Activated naive CD8-positive, alpha-beta T cell treated with anti-CD3 and anti-CD28 coated beads for 36 hours (primary cell): ENCODE measurements at places on chromosomes 6 and 20. TPM values are rescaled to one million over a fixed set of nuclear protein-coding genes. Genes with fewer than 3 reads are reported as not detected.

GRCh38 chr6:94377835-94378234 lies 958.5 kb upstream of the EPHA7 start:
- no peak for DNase-seq
- no peak overlapping the region for H3K4me3 ChIP-seq
- H3K27me3 ChIP-seq: no peaks in the 10 kb centered on the region
- H3K36me3 ChIP-seq: no peaks in the 10 kb centered on the region
- H3K27ac ChIP-seq: no peak overlapping the region

DNA sequence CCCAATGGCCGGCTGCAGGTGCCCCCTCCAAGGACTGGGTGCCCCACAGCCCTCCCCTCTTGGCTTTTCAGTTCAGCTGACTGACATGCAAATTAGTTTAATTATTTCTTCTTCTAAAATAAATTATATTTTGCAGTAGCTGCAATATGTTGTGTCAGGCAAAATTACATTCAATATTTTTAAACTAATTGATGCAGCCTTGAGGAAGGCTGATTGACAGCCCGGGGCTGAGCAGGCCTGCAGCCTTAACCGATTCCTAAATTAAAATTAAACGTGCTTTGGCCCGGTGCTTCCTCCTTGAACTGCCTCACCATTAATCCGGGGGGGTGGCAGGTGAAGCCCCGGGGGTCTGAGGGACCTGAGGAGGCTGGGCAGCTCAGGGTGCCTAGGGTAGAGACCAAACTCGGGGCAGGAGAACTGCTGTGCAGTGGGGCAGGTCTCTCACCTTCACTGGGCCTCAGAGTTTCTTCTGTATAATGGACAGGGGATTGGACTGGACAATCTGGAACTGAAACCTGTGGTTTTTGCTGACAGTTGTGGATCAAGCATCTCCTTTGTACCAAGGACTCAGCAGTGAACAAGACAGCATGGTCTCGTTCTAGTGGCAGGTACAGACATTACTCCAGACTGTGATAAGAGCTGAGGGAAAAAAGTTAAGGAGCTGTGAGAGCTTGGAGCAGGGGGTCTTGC lies 72.5 kb downstream of the CD40 start:
- DNase-seq: no peak
- H3K4me1 ChIP-seq: no peaks in the 10 kb centered on the region
- H3K27ac ChIP-seq: no peak overlapping the region
- no peaks in the 10 kb centered on the region for H3K36me3 ChIP-seq

- no peaks in the 10 kb centered on the region for H3K27me3 ChIP-seq
- no peak overlapping the region for H3K4me3 ChIP-seq
- peaks cover 10% of the 10 kb centered on the region for H3K36me3 ChIP-seq
- DNase-seq: no peak
- H3K27ac ChIP-seq: no peak overlapping the region
- no peaks in the 10 kb centered on the region for H3K4me1 ChIP-seq
Measured at GRCh38 chr20:45951925-45952834, 17.7 kb downstream of the PCIF1 start.

GRCh38 chr6:38593409-38593808 lies 46.3 kb downstream of the BTBD9 start:
- DNase-seq: no peak
- no peaks in the 10 kb centered on the region for H3K27me3 ChIP-seq
- no peak overlapping the region for H3K4me3 ChIP-seq
- H3K36me3 ChIP-seq: peaks cover 3% of the 10 kb centered on the region
- peak overlapping the region; percentile 85 for H3K27ac ChIP-seq
- peaks cover 7% of the 10 kb centered on the region for H3K4me1 ChIP-seq

DNA sequence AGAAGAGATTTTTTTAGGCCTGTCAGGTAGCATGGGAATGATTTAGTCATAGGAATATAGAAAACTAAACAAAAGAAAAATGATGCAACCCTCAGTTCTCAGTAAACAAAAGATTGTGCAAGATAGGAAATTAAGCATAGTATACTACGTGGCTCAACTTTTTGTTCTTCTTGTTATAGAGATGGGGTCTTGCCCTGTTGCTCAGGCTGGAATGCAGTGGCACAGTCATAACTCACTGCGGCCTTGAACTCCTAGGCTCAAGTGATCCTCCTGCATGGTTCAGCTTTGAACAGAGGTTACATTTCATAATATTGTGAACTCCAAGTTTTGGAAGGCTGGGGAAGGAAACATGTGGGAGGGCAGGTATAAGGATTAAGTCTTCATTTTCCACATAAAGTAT lies 28.5 kb downstream of the SLX4IP start:
- no peak overlapping the region for H3K4me3 ChIP-seq
- H3K4me1 ChIP-seq: peaks cover 10% of the 10 kb centered on the region
- DNase-seq: no peak

DNA sequence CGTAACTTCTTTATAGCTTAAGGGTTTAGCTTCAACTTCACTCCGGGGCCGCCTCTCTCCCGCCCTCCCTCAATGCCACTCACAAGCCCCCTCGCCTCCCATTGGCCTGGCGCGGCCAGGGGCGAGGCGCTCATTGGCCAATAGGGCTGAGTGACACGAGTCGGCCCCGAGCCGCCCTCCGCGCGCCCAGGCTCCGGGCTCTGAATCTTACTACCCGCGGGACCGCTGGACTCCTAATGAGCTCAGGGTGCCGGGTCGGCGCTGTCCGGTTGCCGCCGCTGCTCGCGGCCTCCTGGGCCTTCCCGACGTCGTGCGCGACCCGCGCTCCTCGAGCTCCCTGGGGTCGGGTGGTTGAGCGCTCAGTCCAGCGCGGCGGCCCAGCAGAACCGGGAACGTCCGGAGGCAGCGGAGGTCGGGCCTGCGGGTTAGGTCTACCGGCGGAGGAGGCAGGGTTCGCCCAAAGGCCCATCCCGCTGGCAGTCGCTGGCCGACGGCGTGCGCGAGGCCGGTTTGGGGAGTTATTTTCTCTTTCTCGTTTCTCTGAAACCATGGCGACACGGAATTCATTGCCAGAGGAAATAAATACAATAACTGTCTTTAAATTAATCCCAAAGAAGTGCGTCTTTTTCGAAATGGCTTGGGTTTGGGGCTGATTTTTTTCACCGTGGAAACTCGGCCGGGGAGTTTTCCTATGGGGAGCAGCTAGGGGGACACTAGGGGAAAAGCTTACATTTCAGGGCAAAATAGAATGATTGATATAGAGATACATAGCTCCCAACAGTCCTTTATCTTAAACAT lies at the start of gene SIM1:
Gene SIM1, minus strand, starts transcription at position 19 of the 798 bp plus-strand sequence. CDS start 1,453 bp downstream, outside the sequence.
- H3K4me3 ChIP-seq: peak within 1 kb of the TSS; percentile 29
- peaks cover 14% of the 10 kb centered on the region for H3K36me3 ChIP-seq
- H3K27ac ChIP-seq: peak within 1 kb of the TSS; percentile 25

DNA sequence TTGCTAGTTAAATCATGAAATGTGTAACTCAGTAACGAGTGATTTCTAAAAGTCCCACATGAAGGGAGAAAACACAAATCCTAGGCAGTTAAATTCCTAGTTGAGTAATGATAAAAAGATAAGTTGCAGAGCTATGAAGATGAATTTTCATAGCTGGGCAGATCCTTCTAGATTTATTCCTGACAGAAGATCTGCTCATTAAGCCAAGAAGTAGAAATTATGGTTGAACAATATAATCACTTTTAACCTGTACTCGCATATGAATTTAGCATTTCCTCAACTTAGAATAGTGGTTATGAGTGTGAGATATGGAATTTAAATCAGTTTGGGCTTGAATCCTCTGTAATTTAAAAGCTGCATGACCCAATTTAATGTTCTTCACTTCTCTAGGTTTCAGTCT lies 359.2 kb upstream of the HSF2 start:
- no peak overlapping the region for H3K4me3 ChIP-seq
- no peaks in the 10 kb centered on the region for H3K36me3 ChIP-seq
- peaks cover 16% of the 10 kb centered on the region for H3K4me1 ChIP-seq
- H3K27ac ChIP-seq: no peak overlapping the region

DNA sequence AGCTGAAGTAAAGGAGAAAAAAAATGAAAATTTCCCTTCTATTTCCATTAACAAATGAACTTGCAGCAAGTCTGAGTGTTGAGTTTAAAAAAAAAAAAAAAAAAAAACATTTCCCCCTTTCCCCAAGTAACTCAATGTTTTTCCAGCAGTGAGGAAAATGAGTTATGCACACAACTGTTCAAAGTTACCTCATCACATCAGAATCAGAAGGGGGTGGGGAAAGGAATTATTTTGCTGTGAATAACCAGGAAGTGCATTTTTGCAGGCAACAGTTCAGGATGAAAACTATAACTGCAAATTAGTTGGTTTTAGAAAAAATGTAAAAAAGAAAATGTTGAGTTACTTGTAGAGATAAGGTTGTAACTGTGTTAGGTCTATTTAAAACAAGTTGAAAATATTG lies 568.9 kb upstream of the CITED2 start:
- no peak for DNase-seq
- peaks cover 5% of the 10 kb centered on the region for H3K4me1 ChIP-seq
- H3K27me3 ChIP-seq: peaks cover 12% of the 10 kb centered on the region
- no peak overlapping the region for H3K4me3 ChIP-seq
- no peaks in the 10 kb centered on the region for H3K36me3 ChIP-seq

DNA sequence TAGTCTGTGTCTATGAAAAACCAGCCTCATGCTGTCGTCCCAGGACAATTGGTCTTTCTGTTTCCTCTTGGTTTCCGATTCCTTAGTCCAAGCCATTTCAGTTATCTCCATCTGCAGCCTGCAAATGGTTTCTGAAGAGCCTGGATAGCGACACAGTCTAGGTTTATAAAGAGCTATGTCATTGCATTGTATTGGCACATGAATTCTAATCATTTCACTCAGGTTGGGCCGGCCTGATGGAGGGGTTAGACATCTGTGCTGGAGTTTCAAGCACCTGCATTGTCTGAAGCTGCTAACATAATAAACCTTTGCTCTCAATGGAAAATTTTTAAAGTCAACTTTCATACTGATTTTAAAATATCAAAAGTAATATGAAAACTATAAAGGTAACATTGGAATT lies 232.6 kb upstream of the MAP3K7 start:
- DNase-seq: no peak
- H3K4me1 ChIP-seq: no peaks in the 10 kb centered on the region
- H3K27me3 ChIP-seq: peaks cover 9% of the 10 kb centered on the region
- H3K4me3 ChIP-seq: no peak overlapping the region
- no peak overlapping the region for H3K27ac ChIP-seq

GRCh38 chr6:138523347-138524210 lies 24.3 kb upstream of the NHSL1 start:
- DNase-seq: no peak
- no peak overlapping the region for H3K27ac ChIP-seq
- H3K4me1 ChIP-seq: peaks cover 6% of the 10 kb centered on the region
- H3K27me3 ChIP-seq: peaks cover 17% of the 10 kb centered on the region

DNA sequence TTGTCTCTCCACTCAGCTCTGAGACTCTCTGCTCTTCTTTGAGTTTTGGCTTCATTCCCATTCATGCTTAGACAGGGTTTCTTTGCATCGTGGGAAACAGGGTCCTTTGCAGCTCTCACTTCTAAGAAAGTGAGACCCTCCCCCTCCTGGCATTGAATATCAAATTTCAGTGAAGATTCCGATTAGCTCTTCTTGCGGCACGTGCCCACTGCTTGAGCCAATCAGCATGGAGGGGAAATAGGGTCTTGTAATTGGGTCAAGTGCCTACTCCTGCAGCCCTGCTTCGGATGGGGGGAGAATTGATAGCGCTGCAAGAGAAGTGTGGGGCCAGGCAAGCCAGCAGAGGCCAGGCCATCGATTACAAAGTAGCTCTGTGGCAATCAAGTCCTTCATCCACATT lies 69.6 kb downstream of the TFAP2C start:
- no peaks in the 10 kb centered on the region for H3K4me1 ChIP-seq
- H3K36me3 ChIP-seq: no peaks in the 10 kb centered on the region
- H3K27ac ChIP-seq: no peak overlapping the region
- H3K27me3 ChIP-seq: peaks cover 3% of the 10 kb centered on the region

DNA sequence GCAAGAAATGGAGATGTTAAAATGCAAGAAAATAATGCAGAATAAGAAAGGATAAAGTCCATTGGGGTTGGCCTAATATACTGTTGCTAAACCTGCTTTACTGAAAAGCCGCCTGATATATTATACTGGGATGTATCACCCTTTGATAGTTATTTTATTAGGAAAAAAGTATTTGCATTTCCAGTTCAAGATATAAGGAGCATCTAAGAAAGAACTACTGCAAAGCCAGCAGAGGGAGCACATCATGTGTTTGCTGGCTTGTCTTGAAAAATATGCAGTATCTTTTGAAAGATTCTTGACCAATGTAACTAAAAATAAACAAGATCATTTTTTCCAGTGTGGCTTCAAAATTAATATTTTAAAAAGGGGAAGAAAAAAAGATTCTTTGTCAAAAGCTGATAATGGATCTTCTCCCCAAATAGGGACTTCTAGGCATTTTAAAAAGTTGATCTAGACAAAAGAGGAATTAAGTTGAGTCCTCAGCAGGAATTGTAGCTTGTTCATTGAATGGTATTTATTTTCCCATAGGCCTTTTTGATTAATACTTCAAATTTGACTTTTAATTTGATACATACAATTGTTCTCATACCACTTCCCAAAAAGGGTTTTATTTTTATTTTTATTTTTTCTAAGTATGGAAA lies 214.9 kb downstream of the ZFAND3 start:
- no peaks in the 10 kb centered on the region for H3K27me3 ChIP-seq
- H3K4me3 ChIP-seq: no peak overlapping the region
- no peak overlapping the region for H3K27ac ChIP-seq

GRCh38 chr6:121857551-121857950 lies 422.1 kb downstream of the GJA1 start:
- H3K27ac ChIP-seq: no peak overlapping the region
- H3K27me3 ChIP-seq: peaks cover under 1% of the 10 kb centered on the region
- H3K4me1 ChIP-seq: no peaks in the 10 kb centered on the region

DNA sequence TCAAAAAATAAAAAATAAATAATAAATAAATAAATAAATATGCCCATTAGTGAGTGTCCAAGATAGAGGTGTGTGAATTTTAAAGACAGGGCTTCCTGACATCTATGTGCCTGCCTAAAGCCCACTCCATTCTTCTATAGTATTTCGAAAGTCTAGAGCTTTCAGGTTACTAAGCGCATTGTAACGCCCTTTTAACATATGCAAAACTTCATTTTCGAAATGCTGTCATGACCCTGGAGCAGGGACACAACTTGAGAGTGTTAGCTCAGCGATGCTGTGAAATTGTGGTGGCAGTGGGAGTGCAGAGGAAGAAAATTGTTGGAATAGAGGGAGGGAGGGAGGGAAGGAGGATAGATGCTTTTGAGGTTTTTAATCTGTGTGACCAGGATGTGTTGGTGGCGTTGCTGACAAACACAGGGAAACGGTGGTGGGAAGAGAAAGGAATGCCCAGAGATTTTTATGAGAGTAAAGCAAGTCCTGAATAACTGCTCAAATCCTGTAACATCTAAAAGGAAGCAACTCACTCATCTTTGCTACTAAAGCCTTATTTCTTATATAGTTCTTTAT lies 169.3 kb downstream of the ARID1B start:
- H3K36me3 ChIP-seq: no peaks in the 10 kb centered on the region
- H3K4me3 ChIP-seq: no peak overlapping the region
- H3K27ac ChIP-seq: no peak overlapping the region
- no peak for DNase-seq
- H3K4me1 ChIP-seq: peaks cover 46% of the 10 kb centered on the region

SLC35F1 gene
- 0.08 TPM for total RNA-seq

GTSF1L gene
- not detected for total RNA-seq

ZCCHC3 gene
- total RNA-seq: 24.5 TPM

PRND gene
- total RNA-seq: not detected

KIF6 gene
- 0.96 TPM for total RNA-seq

HEY2 gene
- not detected for total RNA-seq

LBP gene
- total RNA-seq: not detected
